Midbrain (tissue), 1 donor: ENCODE measurements at places on chromosomes 5 and 9.

DNA sequence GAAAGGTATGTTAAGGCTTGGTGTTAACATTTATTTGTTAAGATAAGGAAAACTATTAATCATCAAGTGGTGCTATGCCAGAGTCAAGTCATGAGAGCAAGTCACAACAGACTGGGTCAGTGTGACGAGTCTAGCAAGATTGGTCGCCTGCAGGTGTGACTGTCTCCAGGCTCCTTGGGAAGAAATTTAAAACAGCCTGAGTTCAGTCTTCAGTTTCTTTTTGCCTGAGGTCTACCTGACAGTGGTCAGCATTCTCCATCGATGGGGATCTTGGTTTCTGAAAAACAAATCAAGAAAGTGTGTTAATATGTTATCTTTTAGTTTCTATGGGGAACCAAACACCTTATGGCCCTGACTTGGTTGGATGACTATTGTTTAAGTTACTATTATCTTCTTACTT is 56.3 kb downstream of the CETN3 start:
- no peak for DNase-seq

DNA sequence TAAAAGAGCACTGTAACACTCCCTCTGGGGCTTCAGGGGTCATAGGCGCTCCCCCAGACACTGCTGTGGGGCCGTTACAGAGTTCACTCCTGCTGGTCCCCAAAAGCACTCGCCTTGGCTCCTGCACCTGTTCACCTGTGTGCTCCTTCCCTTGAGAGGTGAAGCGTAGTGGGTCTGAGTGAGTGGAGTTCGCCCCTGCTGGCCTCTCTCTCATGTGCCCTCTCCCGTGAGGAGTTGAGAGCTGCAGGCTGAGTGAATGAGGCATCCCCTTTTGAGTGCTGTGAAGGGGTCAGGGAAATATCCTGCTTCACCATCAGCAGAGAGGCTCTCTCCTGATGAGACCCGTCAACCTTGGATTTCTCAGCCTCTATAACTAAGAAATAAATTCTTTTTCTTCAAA is 134.6 kb upstream of the TUT7 start:
- no peak for DNase-seq

GRCh38 chr5:75438722-75439121 is 72.7 kb downstream of the CERT1 start:
- no peak for DNase-seq

- peak; percentile 20 for DNase-seq
These were observed 221.6 kb downstream of the MAT2B start for GRCh38 chr5:163727028-163727427.

DNA sequence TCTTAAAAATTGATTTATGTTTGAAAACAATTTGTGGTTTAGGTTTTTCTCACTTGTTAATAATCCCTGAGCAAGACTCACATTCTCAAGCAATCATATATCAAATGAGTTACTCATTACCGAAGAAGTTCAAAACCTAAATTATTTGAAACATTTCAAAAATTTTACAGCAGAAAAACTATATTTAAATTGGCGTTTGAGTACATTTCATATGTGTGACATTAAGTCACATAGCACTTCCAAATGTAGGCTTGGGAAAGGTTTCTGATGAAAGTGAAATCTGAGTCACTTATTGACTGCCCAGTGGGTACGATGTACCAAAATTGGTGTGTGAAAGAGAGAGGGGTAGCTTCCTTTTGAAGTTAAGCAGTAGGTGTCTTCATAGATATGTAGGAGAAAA is 411.4 kb upstream of the SGCD start:
- no peak for DNase-seq

- no peak for DNase-seq
These were observed 43.5 kb downstream of the SH3PXD2B start for GRCh38 chr5:172410662-172411483.

- no peak for DNase-seq
These were observed 18.0 kb downstream of the HK3 start for GRCh38 chr5:176881021-176881749.

DNA sequence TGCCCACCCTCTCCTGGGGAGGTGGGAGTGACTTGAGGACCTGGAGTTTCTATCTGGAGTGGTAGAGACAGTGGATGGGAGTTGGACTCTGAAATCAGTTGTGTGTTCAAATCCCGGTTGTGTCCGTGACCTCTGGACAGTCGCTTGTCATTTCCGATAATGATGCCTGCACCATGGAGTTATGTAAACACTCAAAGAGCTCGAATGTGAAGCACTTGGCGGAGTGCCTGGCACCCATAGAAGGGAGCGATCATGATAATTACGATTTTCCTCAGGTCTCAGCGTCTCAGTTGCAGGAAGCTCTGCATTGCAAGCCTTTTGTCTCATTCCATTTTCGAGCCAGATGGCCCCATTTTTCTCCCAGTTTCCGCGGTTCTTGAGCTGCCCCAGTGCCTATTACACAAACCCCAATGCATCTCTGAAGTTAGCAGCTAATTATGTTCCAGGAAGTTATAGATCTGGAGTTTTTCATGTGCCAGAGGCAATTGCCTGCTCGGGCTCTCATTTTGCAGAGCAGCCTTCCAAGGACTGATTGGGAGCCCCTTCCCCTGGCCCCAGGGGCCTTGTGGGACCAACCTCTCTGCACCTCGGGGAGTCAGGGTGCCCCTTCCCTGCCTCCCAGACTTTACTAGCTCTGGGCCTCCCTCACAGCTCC is 175.5 kb upstream of the MVB12B start:
- DNase-seq, result no peak

DNA sequence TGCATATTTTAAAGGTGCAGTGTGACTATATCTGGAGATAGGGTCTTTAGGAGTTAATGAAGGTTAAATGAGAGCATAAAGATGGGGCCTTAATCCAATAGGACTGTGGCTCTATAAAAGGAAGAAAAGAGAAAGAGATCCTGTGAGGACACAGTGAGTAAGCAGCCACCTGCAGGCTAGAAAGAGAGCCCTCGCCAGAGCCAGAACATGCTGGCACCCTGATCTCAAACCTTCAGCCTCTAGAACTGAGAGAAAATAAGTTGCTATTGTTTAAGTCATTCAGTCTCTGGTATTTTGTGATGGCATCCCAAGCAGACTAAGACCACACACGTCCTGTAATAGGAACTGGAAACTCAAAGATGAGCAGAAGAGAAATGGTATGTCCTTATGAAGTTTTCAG is 41.0 kb downstream of the RNF180 start:
- DNase-seq, result no peak

DNA sequence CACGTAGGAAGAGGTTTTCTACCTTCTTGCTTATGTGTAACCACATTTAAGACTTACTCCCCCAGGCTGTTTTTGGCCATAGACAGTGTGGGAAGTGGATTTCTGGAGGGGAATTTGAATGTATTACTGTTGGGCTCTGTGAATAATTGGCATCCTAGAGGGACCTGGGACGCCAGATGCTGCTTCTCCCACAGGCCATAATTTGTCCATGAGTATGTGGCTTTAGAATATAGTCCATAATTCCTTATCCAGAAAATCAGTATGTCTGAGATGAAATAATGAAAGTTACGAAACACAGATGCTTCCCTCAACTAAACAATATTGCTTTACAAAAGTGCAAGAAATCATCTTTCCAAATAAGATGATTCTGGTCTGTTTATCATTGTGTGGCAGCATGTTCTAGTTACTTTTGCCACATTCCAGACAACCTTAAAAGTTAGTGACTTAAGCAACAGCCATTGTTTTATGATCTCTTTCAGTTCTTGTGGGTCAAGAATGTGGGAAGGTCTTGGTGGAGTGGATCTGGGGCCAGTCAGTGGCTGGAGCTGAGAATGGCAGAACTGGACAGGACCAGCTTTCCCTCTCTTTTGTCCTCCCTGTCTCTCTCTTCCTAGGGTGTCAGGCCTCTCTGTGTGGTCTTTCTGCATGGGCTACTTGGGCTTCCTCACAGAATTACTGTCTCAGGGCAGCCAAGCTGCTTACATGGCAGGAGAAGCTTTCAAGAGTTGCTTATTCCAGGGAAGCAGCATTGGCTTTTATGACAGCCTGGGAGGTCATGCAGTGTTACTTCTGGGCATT is 79.4 kb downstream of the FBXL7 start:
- DNase-seq, result no peak

DNA sequence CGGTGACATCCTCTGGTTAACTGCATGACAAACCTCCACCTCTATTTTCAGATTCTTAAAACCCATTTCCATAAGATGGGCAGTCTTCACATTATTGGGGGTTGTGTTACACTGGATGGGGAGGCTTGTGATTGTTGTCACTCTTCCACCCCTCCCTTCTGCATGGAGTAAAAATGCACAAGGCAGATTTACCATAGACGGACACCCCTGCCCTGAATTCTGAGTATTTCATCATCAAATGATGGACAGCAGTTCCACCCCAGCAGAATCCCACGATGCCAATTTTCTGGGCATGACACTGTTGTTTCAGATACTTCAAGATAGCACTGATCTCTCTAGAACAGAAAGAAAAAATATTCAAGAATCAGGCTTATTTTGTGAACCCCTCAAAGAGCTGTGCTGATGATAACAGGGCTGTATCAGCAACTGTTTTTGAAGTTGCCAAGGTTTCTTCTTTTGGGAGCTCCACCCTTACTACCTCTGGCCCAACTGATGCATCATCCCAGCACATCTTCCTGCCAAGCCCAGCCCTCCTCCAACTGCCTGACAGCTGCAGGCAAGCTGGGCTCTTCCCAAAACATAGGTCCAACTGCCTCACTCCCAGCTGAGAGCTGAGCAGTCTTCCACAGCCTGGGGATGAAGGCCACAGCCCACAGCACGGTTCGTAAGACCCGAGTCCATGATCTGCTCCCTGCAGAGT is 21.4 kb downstream of the CMBL start:
- no peak for DNase-seq

DNA sequence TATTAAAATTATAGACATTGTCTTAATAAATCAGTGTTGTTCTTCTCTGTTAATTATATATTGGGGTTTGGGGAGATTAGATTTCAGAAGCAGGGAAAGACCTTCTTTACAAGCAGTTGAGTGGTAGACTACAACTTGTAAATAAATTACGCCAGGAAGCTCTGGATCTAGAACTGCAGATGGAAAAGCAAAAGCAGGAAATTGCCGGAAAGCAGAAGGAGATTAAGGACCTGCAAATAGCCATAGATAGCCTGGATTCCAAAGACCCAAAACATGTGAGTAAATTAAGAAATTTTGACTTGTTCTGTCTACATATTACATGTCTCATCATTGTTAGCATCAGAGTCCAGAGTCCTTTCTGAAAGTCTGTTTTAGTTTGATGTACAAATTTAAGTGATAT is 43.5 kb downstream of the CNTRL start:
- no peak for DNase-seq

- no peak for DNase-seq
These were observed 4.2 kb downstream of the PRKACG start for GRCh38 chr9:69009708-69010107.

DNA sequence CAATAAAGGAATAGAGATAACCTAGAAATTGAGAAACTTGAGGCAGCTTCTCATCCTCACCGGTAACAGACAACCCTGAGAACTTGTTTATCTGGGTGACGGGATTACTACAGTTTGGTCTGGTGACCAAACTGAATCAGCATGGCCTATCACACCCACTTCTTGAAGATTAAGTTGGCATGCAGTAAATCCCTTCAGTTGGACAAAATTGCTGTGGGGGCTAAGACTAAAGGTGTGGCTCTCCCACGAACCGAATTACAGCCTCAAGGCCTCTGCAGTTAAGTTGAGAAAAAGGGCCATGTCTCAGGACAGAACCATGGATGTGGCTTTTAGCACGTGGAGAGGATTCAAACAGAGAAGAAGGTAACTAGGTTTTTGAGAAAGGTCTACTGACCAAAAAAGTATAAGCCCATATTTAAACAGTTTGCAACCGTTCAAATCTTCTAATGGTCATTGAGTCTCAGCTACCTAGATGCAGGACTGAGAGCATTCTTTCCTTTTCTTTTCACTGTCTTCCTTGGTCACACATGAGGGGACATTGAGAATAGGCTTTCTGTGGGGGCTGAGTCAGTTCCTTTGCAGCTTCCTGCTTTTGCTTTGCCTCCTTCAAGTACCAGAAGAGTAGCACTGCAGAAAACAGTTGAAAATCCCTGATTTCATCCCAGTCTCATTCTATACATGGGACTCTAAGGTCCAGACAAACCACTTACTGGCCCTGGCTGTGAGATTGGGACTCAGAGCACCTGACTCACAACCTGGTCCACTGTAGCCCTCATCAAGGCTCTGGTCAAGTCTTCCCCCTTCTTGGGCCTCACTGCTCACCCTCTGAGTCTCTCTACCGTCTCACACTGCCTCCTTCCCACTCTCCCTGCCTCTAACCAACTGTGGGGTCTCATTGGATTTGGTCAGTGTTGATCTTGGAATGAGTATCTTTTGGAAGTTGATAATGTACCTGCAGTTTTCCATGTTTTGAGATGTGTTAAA is 30.9 kb downstream of the PDE6A start:
- DNase-seq, result no peak
